GF-D8 (cell line): ENCODE measurements at places on chromosomes 3 and 15.

DNA sequence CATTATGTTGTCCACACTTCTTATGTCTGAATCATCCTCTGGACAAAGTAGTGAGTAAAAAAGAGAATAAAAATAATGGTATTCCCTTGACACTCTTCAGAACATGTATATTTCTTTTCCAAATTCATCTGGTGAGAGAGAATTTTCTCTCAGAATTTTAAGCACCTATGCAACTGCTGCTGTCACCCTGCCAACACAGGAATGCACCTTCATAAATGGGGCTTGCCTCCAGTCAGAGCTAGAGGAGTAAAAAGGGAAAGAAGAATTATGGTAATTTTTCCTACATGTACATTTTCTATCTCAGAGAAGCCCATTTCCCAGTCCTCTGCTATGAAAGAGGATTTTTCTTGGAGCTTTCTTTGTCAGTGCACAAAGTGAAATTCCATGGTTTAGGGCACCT lies 92.2 kb upstream of the ALCAM start:
- no peak for DNase-seq

GRCh38 chr3:39657075-39657474 lies 152.3 kb upstream of the MYRIP start:
- DNase-seq = no peak

DNA sequence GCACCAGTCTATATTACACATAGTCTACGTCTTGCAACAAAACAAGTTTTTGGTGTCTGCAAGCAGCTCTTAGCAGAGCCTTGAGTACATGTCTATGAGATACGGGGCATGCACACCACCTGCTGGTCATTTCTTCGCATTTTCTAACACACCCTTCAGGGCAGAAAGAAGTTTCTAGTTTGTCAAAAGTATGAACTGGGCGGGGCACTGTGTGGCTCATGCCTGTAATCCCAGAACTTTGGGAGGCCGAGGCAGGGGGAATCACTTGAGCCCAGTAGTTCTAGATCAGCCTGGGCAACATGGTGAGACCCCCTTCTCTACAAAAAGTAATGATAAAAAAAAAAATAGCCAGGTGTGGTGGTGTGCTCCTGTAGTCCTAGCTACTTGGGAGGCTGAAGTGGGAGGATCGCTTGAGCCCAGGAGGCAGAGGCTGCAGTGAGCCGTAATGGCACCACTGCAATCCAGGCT lies 64.2 kb upstream of the ARL8B start:
- peak; percentile 72 for DNase-seq

DNA sequence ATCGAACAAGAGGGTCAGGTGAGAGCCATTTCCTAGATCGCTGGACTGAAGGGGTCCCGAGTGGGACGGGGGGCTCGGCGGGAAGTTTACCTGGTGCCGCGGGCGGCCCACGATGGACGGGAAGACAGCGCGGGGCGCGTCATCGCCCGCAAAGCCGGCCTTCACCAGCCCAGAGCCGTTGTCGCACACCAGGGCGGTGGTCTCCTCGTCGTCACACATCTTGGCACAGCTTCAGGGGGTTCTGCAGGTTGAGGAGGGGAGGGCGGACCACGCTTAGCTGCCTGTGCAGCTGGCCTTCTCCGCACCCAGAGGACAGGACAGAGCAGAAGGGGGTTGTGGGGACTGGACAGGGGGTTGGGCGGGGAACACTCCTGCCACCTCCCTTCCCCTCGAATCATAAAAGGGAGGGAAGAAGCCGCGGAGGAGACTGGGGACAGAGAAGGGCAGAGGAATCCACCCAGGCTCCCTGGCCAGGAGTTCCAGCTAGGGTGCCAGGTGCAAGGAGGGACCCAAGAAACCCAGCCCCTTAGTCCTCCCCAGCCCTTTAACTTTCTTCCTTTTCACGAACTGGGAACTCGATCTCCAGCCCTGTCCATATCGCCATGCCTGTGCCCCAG lies 651 bp downstream of the ACTC1 start:
- no peak for DNase-seq

- DNase-seq = no peak
These were observed 649 bp upstream of the PLOD2 start for GRCh38 chr3:146161663-146162002.

DNA sequence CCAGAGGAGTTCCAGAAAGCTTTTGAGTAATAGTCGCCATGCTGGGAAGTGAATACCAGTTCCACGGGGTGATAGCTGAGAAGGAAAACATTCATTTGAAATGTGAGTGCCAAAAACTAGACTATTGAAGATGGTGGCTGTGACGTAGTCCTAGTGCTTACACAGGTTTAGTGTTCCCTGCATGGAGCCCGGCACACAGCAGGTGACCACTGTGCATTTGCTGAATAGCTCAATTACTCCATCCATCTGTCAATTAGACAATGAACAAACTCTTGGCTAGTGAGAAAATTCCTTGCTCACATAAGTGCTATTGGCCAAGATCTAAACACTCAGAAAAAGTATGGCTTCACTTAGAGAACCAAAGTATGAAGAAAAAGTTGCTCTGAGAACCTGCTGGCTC lies 448.1 kb upstream of the WNT5A start:
- no peak for DNase-seq

DNA sequence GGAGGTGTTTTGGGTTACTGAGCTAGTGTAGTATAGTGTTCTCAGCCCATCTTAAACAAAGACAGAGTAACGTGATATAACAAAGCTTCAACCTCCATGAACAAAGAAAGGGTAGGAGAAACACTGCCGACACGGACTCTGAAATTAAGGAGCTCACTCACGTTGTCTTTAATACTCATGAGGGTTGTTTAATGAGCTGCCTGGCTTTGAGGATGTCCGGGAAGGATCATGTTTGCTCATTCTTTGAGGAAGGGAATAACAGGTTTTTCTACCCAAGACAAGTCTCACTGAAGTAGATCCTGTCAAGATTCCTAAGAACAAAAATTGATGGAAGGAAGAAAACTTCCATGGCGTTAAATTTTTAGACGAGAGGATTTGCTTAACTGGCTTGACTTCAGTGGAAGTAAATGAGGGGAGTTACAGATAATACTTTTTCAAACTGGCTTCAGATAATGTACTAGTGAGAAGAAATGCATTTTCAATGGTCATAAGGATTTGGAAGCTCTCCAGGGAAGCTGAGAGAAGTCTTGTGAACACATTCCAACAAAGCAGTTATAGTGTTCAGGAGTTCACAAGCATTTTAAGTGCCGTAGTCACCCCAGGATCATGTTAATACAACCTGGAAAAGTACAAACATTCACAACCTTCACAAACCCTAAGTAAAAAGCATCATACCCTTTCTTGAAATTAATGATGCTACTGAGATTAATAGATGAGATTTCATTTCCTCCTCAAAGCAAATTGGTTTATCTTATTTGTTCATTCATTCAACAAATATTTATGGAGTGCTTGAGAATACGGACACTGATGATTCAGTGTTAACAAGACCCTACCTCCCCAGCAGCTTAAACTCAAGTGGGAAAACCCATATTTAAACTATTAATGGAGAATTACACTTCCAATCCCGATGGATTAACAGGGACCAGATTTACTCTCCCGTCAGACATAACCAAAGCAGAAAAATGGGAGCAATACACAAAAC lies 101.5 kb downstream of the SHQ1 start:
- DNase-seq = no peak

GRCh38 chr3:3734881-3735280 lies 64.3 kb upstream of the LRRN1 start:
- DNase-seq = no peak

DNA sequence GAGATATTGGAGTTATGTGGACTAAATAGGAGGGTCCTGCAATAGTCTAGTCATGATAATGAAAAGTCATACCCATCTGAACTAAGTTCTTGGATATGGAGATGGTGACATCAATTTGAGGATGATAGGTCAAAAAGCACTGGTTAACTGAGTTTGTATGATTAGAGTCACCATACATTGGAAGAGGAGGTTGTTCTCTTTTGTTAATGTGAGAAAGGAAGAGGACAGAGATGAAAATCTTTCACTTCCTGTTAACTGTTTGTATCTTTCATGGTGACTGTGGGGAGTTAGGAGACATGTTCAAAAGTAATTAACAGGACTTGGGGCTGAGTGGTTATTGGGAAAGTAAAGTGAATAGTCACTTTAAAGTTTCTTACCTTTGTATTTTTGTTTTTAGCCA lies 11.1 kb downstream of the TMEM62 start:
- no peak for DNase-seq
